ENCODE measurements at places on chromosomes 2 and 18.

- no peak for DNase-seq
Observed at GRCh38 chr2:14761118-14761517, 128.6 kb downstream of the LRATD1 start.

DNA sequence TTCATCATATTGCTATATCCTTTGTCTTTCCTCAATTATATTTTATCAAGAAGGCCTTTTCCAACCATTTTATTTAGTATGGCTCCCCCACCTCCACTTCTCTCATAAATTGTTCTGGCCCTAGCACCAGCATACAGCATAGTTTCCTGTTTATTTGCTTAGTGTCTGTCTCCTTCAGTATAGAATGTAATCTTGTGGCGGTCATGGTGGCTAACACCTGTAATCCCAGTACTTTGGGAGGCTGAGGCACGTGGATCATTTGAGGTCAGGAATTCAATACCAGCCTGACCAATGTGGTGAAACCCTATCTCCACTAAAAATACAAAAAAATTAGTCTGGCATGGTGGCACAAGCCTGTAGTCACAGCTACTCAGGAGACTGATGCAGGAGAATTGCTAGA, 39.6 kb upstream of the CLASP1 start:
- no peak for DNase-seq

GRCh38 chr2:206083602-206084438, 2.2 kb downstream of the INO80D start:
- DNase-seq, result no peak

GRCh38 chr2:215356334-215356947, 44.6 kb downstream of the ATIC start:
- DNase-seq, result no peak

DNA sequence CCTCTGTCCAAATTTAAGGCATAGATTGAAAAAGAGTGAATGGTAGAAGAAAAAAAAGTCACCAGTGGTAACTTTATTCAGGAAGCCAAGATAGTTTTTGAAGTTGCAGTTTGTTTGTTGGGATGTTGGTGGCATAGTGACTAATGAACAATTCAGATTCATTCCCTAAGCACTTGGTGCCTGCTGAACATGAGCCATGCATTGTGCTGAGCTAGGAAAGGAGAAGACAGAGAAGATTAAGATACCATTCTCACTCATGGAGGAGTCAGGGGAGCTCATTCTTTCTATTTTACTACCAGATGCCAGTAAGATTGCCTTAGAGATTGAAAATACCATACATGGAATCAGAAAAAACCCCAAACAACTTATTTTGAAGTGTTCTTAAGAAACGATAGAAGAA, 25.1 kb downstream of the MEIS1 start:
- no peak for DNase-seq

- no peak for DNase-seq
Observed at GRCh38 chr2:74227646-74228045, 29.2 kb downstream of the MTHFD2 start.

- DNase-seq, result no peak
Observed at GRCh38 chr2:81196383-81196851, 891.9 kb upstream of the LRRTM1 start.

DNA sequence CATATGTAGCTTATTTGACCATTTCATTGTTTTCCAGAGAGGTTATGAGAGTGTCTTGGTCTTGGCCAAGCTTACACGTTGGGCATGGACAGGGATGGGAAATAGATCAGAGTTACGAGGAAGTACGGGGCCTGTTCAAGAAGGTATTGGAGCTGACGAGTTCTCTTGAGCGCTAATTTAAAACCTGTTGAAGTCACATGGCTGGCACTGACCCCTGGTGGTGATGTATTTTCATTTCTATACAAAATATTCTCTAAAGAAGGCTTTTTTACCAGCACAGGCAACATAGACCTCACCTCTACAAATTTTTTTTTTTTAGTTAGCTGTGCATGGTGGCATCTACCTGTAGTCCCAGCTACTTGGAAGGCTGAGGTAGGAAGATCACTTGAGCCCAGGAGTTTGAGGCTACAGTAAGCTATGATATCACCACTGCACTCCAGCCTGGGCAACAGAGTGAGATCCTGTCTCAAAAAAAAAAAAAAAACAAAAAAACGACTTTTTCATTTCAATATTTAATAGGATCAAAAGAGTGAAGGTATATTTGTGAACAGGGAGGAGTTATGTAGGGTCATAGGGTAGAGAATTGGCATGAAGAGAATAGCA, 19.6 kb downstream of the UGP2 start:
- DNase-seq, result peak; percentile 35

- DNase-seq, result no peak
Observed at GRCh38 chr18:30361864-30362540, 680.5 kb downstream of the DSC3 start.

- no peak for DNase-seq
Observed at GRCh38 chr2:53510401-53510800, 257.2 kb upstream of the CHAC2 start.

- DNase-seq, result no peak
Observed at GRCh38 chr2:46666044-46666679, 186.8 kb downstream of the TMEM247 start.

DNA sequence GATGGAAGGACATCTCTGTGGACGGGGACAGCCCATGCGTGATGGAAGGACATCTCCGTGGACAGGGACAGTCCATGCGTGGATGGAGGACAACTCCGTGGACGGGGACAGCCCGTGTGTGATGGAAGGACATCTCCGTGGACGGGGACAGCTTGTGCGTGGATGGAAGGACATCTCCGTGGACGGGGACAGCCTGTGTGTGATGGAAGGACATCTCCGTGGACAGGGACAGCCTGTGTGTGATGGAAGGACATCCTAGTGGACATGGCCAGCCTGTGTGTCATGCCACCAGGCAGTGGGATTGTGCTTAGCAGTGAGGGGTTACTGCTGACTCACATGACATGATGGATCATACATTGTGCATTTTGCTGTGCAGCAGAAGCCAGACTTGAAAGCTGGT, 30.0 kb upstream of the NFATC1 start:
- no peak for DNase-seq

DNA sequence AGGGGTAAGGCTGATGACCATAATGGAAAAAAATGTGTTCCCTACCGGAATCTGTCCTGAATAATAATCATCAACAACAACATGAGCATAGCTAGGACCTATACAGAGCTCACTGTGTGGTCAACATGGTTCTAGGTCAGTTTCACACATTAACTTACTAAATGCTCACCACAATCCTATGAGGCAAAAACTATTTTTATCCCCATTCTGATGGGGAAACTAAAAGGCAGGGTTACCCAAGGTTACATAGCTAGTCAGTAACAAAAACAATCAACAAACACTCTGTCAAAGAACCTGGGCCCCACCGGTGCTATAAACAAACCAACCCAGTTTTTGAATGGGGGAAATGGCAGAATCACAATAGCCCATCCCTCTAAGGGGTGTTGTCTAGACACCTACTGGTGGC, 40.1 kb downstream of the AOX1 start:
- no peak for DNase-seq

DNA sequence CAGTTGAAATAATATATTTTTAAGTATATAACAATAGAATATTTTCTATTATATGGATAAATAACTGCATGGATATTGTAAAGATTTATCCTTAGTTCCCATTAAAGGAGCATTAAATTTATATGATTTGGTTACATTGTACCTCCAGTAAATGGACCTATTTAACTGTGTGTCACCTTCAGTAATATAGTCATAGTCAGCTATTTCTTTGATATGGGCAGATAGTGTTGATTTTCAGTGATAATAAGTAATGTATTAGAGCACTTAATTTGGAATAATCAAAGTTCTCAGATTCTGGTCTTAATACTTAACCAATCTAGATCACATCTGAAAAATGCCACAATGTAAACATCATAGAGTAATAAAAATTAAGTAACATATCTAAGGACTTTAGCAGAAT, 1527.3 kb upstream of the NXPH2 start:
- DNase-seq, result no peak
